ENCODE measurements at places on chromosomes 12 and 14. TPM values are rescaled to one million over a fixed set of nuclear protein-coding genes. Genes with fewer than 3 reads are reported as not detected.

Gene POTEG
- not detected for total RNA-seq

DNA sequence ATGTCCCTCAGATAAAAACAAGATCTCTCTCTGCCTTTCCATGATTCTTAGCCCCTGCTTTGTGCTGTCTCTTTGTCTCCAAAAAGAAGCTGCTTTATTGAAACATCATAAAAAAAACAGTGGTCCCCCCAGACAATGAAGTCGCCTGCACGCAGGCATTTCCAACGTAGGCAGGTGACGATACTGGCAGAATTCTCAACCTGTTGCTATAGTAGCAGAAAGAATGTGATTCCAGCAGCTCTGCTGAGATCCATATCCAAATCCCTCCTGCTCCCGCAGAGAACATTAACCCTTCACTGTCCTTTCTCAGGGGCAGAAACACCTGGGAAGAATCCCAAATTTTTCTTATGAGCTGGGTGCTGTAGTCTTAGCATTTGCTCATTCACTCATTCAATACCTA, 84.8 kb downstream of the STON2 start:
- DNase-seq, result no peak

Gene ESYT1
- total RNA-seq, result 150 TPM

DNA sequence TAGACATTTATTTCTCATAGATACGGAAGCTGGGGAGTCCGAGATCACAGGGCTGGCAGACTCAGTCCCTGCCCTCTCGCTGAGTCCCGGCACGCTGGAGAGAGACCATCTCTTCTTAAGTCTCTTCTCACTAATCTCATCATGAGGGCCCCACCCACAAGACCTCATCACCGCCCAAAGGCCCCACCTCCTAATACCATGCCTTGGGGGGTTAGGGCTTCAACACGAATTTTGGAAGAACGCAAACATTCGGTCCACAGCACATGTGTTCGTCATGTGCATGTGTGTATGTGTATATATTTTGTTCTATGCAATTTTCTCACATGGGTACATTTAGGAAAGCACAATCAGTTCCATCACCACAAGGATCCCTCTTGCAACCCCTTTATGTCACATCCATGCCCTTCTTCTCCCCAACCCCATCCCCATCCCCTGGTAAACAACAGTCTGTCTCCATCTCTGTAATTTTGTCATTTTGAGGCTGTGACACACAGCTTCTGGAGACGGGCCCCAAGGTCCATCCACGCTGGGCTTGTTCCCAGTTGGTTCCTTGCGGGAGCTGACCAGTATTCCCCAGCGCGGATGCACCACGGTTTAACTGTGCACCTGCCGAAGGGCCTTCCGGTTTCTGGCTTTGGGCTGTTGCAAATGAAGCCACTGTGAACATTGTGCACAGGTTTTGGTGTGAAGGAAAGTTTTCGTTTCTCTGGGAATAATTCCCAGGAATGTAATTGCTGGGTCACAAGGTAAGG, 317.5 kb upstream of the DIO3 start:
- no peak for DNase-seq

DNA sequence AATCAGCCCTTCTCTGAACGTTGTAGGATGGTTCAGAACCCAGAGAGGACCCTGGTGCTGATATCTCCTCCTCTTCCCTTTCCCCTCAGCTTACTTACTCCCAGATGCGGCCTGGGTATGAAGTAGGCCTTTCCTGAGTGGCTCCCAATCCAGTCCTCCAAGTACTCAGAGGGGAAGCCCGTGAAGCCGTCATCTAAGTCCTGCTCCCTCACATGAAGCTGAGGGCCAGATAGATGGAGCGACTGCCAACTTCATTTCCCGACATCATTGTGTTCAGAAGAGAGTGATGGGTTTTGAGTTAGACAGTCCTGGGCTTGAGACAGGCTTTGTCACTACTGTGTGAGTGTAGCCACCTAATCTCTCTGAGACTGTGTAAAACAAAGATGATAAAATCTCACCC, 2.7 kb downstream of the APOLD1 start:
- peak; percentile 16 for DNase-seq

DNA sequence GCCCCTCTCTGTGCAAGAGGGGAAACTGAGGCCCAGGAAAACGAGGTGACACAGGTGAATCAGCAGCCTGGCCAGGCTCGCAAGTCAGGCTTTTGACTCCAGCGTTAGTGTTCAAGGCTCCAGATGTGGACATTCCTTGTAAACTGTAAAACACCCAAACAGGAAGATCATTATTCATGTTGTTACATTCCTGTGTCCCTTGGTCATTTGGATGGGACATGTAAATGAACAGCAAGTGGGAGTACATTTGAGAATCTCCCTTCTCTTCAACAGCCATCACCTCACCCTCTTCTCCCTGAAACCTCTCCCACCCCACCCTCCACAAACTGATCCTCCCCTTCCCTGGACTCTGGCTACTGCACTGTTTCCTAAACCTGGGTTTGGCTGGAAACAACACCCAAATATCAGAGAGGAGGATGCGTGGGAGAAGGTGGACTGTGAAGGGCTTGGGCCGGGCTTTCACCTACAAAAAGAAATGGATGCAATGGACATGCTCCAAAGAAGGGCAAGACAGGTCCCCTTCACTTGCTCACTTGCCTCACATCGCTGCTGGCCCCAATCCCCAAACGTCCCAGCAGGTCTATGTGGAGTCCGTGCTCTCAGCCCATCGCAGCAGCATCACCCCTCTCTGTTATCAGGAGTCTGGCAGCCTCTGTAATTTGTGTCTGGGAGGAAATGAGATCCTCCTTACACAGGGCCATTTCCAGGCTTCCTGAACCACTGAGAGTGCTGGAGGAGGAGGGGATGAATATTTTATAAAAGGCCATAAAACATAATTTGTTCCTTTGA, 76.7 kb downstream of the GALNT8 start:
- no peak for DNase-seq

Gene SMCO2
- total RNA-seq, result not detected
